NCI-H446 (cell line): ENCODE measurements at places on chromosomes 1 and 21.
A peak's percentile ranks its signal among the peaks of the same experiment; 100 is the strongest.

- DNase-seq = no peak
These were observed 39.4 kb downstream of the ABCG1 start for GRCh38 chr21:42258150-42258884.

DNA sequence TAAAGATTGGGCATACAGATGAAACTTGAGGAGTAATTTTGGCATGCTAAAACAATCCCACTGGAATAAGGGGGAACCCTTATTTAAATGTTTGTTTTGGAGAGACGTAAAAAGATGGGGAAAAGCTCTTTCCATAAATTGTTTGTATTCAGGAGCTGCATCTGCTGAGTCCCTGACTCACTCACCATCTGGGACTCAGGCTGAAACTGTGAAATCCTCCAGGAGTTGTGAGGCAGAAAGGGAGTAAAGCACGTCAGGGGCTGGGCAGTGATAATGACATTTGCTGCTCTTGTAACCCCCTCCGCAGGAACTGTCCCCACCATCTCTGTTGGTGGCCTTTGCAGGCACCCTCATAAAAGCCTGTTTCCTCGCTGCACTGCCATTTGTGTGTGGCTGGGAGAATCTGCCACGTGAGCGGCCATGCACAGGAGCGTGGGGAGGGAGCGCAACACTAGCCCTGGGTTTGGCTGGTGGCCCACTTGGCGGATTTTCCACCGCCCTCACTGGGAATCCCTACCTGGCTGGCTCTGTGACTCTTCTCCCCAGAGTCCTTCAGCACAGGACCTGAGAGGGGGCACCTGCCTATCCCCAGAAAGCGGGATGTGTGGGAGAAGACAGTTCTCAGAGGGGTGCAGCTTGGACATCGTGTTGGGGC is 45.3 kb downstream of the ZSCAN20 start:
- no peak for DNase-seq

- DNase-seq = peak; percentile 88
These were observed 1.7 kb downstream of the PTGFR start for GRCh38 chr1:78492386-78492950.

DNA sequence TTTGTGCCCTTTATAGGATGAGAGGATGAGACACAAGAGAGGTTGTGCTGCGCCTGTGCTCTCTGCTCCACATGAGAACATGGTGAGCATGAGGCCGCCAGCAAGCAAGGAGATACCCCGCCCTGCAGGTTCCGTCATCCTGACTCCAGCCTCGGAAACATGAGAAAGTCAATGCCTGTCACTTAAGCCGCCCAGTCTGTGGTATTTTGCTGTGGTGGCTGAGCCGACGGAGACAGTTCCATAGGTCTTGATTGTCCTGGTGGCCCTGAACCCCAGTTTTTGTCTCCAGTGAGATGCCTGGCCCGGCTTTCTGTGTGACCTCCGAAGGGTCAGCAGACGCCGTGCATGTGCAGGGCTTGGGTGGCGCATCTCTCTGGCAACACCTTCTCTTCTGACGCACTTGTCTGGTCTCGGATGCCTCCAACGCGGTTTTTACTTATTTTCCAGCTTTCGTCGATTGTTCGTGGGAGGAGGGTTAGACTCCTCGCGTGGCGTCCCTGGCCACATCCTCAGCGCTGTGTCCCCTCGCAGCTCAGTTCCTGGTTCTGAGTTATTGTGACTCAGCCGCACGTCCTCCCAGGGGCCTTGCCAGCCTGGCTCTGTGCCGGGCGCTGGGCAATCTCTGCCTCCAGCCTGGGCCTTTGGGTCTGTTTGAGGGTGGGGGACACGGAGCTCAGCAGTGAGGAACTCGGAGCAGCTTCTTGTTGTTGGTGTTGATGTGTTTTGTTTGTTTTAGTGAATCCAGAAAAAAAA is 70.0 kb downstream of the FAAP20 start:
- DNase-seq = no peak

DNA sequence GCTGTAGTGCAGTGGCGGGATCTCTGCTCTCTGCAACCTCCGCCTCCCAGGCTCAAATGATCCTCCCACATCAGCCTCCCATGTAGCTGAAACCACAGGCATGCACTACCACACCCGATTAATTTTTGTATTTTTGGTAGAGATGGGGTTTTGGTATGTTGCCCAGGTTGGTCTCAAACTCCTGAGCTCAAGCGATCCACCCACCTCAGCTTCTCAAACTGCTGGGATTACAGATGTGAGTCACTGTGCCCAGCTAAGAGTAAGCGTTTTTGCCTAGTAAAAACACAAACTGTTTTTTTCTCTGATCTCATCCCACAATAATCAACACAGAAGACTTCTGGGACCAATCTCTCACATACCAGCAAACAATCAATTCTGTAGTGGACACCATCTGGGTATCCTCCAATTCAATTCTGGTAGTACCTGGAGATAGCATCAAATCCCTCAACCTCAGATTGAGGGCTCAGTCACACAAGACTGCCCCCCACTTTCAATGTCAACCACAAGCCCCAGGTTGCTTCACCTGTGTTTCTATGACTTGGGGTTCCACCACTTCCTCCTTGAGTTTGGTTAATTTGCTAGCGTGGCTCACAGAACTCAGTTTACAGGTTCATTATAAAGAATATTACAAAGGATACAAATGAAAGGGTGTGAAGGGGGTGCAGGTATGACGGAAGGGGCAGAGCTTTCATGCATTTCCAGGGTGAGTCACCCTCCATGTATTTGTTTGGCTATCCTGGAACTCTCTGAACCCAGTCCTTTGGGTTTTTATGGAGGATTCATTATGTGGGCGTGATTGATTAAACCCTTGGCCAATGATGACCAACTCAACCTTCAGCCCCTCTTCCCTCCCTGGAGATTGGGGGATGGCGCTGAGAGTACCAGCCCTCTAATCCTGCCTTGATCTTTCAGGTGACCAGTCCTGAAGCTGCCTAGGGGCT is 40.0 kb upstream of the RHOU start:
- no peak for DNase-seq

GRCh38 chr1:41920658-41921057 is 1.9 kb upstream of the HIVEP3 start:
- DNase-seq = no peak

DNA sequence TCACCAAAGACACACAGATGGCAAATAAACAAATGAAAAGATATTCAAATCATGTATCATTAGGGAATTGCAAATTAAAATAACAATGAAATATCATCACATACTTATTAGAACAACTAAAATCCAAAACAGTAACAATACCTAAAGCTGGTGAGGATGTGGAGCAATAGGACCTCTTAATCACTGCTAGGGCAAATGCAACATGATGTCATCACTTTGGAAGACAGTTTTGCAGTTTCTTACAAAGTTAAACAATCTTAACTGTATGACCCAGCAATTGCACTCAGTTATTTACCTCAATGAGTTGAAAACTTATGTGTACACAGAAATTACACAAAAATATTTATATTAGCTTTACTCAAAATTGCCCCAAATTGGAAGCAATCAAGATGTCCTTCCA is 47.3 kb downstream of the SELENOF start:
- DNase-seq = no peak

DNA sequence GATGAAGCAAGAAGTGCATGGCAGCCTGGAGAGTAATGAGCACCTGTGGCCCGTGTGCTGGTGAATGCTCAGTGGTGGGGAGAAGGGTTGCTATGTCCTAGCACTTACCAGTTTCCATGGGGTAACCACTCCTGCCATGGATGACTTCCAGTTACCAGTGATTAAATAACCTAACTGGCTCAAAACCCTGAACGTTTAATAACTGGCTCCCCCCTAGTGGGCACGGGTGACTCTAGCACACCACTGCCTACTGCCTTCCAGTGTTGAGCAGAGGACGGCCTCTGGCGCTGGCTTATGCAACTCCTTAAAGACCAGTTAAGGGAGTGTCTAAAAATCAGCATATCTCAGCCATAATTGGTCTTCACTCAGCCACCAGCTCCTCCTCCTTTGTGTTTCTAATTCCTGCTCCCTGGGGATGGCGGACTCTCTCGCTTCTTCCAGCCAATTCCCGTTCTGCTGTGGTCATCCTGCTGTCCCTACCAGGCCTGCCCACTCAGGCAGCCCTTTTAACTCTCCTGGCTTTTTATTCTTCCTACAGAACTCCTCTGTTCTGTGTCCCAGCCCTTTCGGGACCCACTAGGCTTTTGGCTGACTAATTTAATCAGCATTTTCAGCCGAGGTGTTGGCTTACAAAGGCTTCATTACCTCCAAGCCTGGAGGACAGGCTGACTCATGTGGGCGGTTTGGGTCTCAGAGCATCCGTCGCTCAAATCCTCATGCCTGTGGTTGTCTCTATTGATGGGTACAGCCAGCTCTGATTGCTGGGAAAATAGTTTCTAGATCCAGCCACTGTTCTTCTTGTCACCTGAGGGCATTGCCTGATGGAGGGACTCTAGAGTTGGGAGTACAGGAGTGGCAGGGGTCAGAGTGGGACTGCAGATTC is 332.4 kb downstream of the CAMTA1 start:
- peak; percentile 22 for DNase-seq
